ENCODE measurements at places on chromosomes 1 and 21.

DNA sequence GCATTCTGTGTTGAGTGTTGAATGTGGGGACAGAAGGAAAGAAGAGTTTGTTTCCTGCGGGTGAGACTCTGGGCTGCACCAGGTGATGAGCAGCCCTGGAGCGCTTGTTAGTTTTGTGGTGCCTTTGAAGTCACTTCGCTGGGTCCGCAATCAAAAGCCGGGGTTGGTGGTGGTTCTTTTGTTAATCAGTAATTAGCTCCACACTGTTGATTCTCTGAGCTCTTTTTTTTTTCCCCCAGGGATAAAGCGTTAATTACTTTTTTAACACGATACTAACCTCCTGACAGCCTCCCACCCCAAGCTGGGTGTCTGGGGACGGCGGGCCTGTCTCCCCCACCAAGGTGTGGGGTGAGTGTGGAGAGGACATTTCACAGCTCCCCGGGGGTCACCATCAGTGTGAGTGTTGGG is 56.6 kb downstream of the AGPAT3 start:
- no peak for DNase-seq

- DNase-seq: no peak
Observed at GRCh38 chr1:243946946-243947345, 96.9 kb upstream of the AKT3 start.

DNA sequence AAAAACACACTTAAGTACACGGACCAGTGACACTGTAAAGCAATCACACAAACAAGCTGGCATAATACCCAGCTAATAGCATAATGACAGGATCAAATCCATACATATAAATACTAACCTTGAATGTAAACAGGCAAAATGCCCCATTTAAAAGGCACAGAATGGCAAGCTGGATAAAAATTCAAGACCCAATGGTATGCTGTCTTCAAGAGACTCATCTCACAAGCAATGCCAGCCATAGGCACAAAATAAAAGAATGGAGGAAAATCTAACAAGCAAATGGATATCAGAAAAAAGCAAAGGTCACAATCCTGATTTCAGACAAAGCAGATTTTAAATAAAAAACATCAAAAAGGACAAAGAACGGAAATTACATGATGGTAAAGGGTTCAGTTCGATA is 79.1 kb upstream of the PTGFR start:
- DNase-seq: no peak

DNA sequence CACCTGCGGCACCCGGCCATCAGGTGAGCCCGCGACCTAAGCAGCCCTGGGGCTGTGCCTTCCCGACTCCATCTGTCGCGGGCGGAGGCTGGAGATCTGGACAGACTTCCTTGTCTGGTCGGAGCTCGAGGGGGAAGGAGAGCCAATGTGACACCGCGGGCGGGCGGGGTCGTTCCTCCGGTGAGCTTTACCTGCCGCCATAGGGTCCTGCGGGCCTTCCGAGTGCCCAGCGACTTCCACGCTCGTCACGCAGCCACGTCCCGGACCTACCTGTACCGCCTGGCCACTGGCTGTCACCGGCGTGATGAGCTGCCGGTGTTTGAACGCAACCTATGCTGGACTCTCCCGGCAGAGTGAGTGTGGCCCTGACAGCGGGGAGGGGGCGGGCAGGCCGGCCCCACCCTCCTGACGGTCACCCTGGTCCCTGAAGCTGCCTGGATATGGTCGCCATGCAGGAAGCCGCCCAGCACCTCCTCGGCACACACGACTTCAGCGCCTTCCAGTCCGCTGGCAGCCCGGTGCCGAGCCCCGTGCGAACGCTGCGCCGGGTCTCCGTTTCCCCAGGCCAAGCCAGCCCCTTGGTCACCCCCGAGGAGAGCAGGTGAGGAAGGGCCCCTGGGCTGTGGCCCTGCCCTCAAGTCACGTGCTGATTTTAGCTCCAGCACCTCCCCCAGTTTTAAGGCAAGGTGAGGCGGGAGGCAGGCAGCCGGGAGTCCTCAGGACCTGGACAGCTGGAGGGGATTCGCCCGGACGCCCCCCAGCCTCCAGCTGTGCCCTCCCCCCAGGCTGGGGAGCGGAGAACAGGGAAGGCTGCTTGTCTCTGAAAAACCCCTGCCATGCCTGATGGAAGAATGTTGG is 1.1 kb downstream of the PUSL1 start:
- DNase-seq: no peak

DNA sequence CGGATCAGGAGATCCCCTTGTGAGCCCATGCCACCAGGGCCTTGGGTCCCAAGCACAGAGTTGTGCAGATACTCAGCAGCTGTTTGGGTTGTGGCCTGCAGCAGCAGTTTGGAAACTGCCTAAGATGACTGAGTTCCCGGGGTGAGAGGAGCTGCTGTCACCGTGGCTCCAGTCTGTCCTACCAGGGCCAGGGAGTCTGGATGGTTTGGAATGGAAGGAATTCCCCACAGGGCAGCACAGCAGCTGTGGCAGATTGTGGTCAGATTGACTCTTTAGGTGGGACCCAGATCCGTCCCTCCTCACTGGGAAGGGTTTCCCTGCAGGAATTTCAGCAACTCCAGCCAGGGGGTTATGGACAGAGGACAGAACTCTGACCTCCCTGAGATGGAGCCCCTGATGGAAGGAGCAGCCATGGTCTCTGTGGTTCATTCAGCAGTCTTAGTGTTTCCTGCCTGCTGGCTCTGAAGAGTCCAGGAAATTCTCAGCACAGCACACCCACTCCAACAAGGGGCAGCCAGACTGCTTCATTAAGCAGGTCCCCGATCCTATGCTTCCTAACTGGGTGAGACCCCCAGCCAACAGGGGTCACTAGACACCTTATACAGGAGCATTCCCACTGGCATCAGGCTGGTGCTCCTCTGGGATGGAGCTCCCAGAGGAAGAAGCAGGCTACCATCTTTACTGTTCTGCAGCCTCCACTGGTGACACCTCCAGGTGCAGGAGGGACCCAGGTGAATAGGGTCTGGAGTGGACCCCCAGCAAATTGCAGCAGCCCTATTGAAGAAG is 51.5 kb upstream of the TNFSF4 start:
- DNase-seq: no peak

DNA sequence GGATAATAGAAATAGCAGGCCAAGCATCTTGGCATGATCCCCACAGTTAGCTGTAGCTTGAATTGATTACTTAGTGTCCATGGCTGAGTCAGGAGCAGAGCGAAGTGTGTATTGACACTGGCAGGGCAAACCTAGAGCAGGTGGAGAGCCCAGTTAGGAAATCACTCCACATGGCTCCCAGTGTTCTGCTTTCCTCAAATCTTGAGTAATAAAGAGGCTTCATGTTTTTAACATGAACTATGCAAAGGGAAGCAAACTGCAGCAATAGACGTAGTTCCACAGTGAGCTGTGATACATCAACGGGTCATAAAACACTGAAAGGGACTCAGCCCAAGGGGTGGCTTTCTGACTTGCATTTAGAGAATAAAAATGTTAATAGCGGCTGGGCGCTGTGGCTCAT is 28.9 kb downstream of the RHEX start:
- no peak for DNase-seq

GRCh38 chr1:91549041-91549735 is 48.5 kb downstream of the CDC7 start:
- no peak for DNase-seq

DNA sequence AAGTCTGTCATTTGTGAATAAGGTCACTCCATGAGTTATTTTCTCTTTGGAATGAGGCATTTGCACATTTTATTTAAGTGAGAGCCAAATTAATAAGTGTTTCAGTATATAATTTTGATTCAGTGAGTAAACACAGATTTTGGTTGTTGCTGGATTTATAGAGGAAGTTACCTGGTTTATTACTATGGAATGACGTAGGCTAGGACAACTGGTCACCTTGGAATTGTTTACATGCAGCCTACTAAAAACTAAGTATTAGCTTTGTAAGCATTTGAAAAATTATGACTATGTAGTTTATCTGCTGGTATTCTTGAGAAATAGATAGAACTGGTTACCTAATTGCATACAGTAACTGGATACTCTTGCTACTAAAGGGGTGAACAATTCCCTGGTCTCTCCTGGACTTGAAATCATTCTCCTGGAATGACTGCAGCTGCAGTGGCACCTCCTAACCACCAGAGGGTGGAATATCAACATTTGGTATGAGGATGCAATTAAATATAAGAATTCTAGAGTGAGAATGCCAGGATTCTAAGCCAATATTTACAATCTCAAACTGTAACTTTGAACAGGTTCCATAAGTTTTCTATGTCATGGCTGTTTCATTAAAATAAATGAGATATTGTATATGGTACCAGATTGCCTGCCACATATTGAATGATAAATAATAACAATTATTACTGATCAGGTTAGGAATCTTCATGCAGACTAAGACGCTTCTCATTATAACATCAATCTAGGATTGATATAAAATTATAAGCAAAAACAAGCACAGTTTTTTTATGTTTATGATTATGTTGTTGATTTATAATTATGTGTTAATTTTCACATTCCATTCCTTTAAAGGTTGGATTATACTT is 3.5 kb upstream of the KRTAP27-1 start:
- no peak for DNase-seq

DNA sequence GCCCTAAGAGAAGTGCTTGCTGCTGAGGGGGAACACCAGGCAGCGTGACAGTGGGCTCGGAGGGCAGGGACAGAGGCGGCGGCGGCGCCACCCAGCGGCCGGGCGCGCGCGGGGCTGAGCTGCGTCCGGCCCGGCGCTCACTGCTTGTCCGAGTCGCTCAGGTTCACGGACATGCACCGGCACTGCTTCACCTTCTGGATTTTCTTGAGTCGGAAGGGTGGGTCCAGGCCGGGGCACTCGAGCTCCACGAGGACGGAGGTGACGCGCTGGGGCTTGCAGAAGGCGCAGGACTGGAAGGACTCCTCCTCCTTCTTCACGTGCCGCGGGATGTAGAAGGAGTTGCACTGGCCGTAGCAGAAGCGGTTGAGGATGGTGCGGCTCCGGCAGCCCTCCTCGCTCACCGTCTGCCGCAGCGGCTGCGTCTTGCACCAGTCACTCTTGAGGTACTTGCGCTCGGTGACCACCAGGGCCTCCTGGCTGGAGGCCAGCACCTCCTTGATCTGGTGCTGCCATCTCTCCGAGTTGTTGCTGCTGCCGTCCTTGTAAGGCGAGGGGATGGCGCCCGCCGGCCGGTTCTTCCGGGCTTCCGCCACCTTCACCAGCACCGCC is 119.0 kb downstream of the GREM2 start:
- DNase-seq: no peak

GRCh38 chr21:26067836-26068594 is 102.6 kb downstream of the APP start:
- no peak for DNase-seq

- DNase-seq: no peak
Observed at GRCh38 chr1:28860332-28861073, 48.5 kb downstream of the OPRD1 start.

DNA sequence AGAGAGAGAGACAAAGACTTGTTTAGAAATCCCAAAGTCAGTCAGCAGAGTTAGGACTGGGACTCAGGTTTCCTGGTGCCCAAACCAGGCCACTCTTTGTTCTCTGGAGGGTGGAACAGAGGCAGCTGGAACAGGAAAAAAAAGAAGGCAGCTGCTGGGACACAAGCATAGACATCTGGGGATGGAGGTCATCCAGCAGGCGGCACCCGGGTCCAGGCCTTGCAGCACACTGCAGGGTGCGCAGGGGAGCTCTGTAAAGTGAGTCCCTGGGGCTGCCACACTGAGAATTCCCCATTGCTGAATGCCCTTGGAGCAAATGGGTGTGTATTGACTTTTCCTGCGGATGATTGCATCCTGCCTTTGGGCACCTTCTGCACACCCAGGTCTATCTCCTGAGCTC is 222.9 kb upstream of the CSF3R start:
- DNase-seq: no peak

DNA sequence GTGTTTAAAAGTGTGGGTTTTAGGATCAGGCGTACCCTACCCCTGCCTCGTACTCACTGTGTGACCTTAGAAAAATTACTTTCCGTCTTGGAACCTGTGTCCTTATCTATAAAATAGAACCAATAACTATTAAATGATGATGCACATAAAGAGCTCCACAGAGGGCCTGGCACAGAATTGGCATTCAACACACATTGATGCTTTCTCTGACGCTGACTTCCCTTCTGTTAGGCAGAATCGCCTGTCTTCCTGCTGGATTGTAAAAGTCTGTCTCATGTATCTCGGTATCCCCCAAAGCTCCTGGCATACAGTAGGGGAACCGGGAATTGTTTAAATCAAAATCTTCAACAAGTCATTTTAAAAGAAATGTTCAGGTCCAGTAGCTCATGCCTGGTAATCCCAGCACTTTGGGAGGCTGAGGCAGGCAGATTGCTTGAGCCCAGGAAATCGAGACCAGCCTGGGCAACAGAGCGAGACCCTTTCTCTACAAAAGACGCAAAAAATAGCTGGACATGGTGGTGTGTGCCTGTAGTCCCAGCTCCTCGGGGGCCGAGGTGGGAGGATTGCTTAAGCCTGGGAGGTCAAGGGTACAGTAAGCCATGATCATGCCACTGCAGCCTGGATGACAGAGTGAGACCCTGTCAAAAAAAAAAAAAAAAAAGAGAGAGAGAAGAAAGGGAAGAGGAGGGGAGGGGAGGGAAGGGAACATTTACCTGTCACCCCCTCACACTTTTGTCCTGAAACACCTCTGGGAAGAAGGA is 41.3 kb upstream of the FHAD1 start:
- DNase-seq: no peak

DNA sequence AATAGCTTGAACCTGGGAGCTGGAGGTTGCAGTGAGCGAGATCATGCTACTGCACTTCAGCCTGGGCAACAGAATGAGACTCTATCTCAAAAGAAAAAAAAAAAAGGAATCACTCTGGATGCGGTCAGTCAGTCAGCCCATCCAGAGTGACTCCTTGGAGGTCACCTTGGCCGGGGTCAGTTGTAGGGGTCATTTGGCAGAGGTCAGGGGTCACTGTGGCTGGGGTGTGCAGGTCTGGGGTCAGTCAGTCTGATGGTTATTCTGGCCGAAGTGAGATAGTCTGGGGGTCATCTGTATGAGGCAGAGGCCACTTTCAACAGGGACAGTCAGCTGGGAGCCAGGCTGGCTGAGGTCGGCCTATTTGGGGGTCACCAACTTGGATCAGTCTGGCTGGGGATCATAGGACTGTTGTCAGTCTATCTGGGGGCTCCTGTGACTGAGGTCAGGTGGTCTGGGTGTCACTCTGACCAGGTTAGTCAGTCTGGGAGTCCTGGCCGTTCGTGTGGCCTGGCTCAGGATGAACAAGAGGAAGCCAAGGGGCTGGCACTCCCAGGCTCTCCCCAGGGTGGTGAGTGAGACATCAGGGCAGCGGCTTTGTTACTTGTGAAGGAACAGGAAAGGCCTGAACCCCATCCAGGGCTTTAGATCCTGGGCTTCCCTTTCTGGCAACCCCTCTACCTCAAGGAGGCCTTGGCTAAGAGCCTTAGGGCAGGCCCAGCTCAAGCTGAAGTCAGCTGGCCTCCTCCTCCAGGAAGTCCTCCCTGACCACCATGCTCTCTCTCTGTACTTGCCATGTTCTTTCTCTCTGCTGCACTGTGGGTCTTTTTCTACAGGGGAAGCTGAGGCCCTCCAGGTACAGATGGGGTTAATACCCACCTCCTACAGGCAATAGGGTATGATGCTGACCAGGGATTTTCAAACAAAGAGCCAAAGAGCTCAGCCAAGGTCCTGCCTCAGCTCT is 15.1 kb downstream of the PTPRU start:
- DNase-seq: no peak
